ENCODE measurements at places on chromosomes 5 and 9.

GRCh38 chr5:126000507-126000906, 422.7 kb upstream of the GRAMD2B start:
- no peak for DNase-seq

- no peak for DNase-seq
Observed at GRCh38 chr9:84402517-84402916, 62.0 kb upstream of the SLC28A3 start.

DNA sequence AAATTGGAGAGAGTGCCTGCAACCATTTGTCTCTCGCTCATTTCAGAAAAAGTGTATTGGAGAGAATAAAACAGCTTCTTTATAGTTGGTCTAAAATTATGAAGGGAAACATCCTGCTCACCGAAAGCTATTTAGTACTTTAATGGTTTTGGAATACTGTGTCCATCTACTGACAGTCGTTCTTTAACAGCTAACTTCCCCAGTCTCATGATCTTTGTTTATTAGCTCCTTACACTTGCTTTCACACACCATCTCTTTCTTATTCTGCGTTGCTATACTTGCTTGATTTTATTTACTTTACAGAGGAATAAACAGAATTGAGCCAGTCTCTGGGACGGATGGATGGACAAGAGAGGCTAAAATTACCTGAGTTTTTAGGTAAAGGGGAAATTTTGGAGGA, 229.3 kb downstream of the CCDC171 start:
- no peak for DNase-seq

DNA sequence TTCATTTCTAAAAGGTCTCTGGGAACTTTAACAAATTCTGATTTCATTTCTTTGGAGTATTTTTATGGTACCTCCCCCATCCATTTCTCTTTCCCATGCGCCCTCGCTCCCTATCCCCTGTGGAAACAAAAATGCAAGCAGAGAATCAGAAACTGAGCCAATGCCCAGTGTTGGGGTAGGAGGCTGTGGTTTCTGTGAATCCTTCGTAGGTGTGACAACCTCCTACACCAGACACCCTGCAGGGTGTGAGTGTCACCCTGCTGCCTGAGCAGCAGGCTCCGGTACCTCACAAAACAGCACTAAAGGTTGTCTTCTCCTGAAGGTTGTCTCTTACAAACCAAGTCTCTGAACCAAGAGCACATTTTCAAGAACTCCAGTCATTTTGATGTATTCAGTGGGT, 103.8 kb upstream of the CTSL start:
- DNase-seq: no peak

- no peak for DNase-seq
Observed at GRCh38 chr5:64840958-64841357, 72.2 kb downstream of the CWC27 start.

DNA sequence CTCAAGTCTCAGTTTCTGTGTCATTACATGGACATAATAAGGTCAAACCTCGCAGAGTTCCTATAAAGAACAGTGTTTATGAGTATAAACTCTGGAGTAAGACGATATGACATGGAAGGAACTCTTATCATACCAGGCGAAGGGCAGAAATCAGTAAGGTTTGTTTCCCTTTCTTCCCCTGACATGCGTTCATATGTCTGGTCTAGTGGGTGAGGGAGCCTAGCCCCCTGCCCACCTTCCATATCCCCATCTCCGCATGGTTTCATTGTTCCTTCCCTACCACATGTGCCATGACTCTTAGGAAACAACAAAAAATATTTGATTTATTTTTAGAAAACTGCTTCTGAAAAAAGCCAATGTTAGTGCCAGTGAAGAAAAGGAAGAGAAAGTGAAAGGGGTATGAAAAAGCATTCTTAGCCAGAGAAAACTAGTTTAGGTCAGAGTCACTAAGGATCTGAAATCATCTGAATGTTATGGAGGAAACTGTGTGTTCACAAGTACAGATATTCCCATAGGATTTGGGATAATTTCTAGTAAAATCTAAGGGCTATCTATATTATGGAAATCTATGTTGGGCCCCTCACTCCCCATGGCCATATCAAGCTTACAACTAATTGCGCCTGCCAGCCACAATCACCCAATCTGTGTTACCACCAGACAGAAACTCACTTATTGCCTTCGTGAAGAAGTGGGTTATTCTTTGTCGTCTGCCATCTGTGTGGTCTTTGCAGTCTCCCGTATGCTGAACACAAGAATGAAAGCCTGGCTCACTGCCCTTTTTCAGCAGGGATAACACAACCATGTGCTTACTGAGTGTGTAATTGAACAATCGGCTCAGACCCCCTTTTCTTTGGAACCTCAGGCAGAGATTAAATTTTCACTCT, 19.9 kb upstream of the HMHB1 start:
- no peak for DNase-seq

DNA sequence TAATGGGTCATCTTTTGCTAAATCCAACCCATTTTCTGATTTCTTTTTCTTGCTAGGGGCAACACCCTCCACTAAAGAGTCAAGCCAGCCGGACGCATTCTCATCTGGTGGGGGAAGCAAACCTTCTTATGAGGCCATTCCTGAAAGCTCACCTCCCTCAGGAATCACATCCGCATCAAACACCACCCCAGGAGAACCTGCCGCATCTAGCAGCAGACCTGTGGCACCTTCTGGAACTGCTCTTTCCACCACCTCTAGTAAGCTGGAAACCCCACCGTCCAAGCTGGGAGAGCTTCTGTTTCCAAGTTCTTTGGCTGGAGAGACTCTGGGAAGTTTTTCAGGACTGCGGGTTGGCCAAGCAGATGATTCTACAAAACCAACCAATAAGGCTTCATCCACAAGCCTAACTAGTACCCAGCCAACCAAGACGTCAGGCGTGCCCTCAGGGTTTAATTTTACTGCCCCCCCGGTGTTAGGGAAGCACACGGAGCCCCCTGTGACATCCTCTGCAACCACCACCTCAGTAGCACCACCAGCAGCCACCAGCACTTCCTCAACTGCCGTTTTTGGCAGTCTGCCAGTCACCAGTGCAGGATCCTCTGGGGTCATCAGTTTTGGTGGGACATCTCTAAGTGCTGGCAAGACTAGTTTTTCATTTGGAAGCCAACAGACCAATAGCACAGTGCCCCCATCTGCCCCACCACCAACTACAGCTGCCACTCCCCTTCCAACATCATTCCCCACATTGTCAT, 72.0 kb downstream of the NUP214 start:
- DNase-seq: no peak

DNA sequence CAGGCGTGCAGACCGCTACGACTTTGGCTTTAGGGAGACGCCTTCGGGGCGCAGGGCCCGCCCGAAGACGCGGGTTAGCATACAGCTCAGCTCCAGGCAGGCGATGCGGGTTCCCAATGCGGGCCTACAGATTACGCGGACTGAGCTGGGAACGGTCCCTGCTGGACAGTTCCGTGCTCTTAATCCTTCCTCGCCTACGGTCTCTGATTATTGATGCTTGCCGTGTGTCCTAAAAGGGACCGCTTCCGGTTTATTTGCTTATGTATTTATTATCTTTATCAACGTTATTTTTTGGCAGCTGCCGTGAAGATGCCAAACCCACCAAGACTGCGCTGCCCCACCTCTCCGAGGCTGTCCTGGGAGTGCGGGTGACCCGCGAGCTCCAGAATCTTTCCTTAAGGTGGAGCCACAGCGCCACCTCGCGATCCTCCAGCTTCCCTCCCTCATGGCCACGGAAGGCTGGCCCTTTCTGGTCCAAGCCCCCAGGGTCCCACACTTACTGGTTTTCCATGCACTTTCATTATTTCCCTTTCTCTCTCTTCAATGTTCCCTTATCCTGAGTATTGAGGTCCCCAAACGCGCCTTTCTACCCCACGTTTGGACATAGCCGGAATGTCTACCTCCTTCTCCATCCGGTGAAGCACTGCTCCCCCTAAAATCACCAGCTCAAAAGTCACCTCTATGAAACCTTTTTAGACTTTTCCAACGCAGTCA, 7.0 kb upstream of the EBF1 start:
- no peak for DNase-seq

DNA sequence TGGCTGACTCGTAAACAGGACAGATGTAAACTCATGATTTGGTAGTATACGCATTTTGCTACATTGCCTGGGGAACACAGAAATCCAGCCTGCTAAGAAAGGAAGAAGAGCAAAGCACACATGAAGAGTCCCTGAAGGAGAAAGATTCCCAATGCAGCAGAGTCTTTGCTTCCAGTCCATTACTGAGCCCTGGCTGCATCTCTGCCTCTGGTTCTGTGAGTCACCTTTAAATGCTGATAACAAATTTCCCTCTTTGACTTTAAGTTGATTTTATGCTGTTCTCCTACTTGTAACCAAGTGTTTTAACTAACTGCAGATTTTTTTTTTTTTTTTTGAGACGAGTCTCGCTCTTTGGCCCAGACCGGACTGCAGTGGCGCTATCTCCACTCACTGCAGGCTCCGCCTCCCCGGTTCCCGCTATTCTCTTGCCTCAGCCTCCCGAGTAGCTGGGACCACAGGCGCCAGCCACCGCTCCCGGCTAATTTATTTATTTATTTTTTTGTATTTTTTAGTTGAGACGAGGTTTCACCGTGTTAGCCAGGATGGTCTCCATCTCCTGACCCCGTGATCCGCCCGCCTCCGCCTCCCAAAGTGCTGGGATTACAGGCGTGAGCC, 8.5 kb upstream of the PRXL2C start:
- DNase-seq: no peak

DNA sequence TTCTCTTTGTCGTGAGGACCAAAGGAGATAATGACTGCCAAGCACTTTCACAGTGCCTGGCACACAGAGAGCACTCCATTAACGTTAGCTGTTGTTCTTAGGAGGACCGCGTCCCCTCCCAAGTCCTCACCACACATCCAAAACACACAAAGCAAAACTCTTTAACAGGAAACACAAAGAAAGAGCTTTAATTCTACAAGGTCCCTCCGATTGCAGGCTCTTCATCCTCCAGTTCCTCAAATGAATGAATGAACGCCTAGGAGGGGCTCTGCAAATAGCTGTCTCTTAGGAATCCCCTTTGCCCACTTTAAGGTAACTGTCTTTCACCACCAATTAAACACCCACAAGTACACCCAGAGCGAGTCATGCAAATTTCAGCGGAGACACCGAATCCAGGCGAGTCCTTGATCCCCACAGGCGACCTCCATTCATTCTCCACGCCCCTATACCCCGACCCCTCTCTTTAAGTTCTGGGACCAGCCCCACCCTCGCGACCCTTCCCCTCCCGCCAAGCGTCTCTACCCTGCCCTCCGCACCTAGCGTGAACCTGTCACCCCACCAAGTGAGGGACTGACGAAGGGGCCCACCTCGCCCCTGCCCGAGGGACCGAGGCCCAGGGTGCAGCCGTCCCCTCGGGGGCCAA, 644 bp downstream of the TSC1 start:
- no peak for DNase-seq

- no peak for DNase-seq
Observed at GRCh38 chr9:77433675-77434445, 214.3 kb downstream of the GNA14 start.

- no peak for DNase-seq
Observed at GRCh38 chr5:18553269-18553668, 919.0 kb downstream of the TAF11L14 start.

DNA sequence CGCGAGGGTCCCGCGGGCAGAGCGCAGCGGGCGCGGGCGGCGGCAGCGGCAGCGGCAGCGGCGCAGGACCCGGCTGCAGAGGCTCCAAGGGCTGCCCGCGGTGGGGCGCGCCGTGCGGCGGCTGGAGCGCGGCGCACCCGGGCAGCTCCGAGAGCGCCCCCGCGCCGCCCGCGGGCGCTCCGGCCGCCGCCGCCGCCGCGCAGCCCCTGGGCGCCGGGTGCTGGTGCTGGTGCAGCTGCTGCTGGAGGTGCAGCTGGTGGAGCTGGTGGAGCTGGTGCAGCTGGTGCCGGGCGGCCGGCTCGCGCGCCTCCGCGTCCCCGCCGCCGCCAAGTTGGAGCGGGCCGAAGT, 644 bp downstream of the IER5L start:
- no peak for DNase-seq

DNA sequence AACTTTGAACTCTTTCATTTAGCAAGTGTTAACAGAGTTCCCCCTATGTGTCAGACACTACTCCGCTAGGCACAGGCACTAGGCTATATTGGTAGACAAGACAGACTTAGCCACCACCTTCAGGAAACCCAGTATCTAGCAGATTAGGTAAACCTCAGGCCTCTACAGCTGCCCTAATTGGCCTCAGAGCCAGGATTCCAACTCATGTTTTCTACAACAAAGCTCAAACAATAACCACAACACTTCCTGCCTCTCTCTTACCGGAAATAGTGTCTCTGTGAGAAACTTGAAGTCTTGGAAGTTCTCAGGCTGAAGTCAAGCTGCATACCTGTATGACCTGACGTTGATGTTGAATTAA, 116.6 kb upstream of the SLC44A1 start:
- no peak for DNase-seq

GRCh38 chr5:83009408-83009807, 67.8 kb downstream of the TMEM167A start:
- DNase-seq: no peak

DNA sequence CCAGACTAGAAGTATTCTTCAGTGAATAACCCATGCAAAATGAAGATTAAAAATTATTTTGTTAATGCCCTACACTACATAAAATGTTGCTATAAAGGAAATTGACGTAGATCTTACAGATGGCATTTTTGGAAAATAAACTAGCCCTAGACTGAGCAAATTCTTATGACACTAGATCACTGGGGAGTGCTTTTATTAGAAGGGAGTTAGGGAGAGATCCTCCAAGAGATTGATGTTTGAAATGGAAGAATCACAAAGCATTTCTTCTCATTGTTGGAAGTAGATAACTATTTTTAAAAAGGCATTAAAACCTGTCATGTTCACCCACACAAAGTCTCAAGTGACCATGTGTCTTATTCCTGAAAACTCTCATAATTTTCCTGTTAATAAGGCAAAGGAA, 351.1 kb upstream of the TLE4 start:
- peak; percentile 44 for DNase-seq

DNA sequence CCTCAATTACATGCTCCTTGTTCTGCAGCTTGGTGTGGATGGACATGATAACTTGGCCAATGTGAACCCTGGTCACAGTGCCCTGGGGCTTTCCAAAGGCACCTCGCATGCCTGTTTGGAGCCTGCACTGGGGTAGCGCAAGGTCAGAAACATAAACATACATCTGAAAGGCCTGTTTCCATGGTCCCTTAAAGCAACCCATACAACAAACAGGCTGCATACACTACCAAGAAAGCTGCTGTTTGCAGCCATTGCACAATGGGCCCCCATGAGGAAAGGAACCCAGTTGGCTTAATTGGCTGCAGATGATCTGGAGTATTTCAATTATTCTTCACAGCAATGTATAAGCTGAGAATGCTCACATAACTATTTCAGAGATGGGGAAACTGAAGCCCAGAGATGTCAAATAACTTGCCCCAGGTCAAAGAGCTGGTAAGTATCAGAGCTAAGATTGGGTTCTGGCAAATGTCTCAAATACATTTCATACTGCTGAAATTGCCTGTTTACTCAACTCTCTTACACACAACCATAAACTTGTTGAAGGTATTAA, 233.9 kb downstream of the ASTN2 start:
- DNase-seq: no peak

DNA sequence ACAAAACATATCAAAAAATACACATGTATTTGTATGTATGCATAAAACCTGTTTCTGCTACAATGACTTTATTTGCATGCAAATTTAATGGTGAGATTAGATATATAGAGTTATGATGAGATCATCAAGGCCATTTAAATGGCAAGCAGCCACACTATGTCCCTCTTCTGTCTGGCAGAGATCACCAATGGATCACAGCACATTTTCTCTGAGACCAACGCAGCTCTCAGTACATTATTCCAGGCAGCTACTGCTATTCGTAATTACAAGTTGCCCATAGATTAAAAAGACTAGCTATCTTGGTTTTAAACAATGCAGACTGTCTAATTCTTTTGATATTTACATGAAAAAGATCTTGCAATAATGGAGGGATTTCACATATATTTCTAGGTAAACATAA, 629.5 kb downstream of the PDE4D start:
- no peak for DNase-seq

GRCh38 chr9:69322256-69322655, 2.8 kb upstream of the ENTREP1 start:
- DNase-seq: no peak

Data from BJ (cell line).